Caki2 (cell line): ENCODE measurements at places on chromosomes 6 and 20.
A peak's percentile ranks its signal among the peaks of the same experiment; 100 is the strongest.

DNA sequence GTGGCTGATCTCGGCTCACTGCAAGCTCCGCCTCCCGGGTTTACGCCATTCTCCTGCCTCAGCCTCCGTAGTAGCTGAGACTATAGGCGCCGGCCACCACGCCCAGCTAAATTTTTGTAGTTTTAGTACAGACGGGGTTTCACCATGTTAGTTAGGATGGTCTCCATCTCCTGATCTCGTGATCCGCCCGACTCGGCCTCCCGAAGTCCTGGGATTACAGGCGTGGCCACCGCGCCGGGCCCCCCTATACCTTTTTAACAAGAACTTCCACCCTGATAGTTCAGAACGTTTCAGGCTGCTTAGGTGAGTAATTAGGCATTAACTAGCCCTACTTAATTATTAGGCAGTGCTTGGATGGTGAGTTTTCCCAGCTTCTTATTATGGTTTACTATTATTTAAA is 552.5 kb downstream of the BCKDHB start:
- DNase-seq = no peak

DNA sequence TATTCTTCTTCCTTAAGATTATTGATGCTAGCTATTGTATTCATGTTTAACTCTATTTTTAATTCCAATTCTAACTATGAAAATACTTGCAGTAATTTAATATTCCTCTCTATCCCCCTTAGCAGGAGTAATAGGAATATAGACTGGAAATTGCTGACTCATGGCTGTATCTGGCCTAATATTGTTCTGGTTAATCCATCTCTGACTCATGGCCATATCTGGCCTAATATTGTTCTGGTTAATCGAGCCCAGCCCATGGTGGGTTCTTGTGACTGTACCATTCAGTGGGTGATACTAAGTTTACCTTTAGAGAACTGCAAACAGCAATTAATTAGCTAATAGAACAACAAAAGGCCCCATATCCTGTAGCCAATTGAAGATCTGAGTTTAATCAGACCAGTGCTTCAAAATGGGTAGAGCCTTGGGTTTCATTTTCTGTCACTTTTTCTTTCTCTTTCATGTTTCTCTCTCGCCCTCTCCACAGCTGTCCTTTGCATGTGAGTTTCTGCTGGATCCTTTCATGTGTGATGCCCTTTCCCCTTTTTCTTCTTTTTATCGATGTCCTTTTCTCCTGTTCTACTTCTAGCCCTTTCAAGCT is 50.6 kb downstream of the SLC22A3 start:
- DNase-seq = no peak

DNA sequence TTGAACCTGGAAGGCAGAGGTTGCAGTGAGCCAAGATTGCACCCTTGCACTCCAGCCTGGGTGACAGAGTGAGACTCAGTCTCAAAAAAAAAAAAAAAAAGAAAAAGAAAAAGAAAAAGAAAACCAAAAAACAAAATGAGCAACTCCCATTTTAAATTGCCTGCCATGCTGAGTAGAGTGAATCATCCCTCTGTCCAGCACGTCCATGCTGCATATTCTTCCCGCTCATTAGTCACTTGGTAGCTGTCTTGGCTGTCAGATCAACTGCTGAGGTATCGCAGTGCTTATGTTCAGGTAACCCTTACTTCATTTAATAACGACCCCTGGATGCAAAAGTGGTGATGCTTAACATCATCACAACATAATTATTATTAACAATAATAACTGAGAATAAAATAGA is 72.6 kb upstream of the RNF24 start:
- DNase-seq = no peak

GRCh38 chr20:40134176-40134575 is 554.9 kb downstream of the MAFB start:
- DNase-seq = no peak

DNA sequence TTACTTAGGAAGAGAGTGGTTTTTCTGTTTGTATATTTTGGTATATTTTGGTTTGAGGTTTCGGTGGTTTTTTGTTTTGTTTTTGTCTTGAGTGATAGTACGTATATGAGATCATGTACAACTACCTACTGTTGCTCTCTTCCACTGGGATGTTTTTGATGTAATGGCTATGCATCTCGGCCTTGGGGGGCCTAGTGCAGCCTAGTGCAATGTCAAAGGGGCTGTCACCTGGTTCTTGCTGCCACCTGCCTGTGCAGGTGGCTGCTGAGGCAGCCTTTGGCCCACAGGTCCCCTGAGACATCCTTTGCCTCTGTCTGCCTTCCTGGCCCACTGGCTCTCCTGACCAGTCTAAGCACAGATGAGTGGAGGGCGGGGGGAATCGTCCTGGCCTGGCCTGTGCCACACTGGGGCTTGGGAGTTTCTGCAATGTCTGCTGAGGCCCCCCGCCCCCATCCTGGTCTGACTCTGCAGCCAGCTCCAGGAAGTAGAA is 546.6 kb downstream of the CD83 start:
- no peak for DNase-seq

GRCh38 chr6:140275725-140276124 is 901.3 kb upstream of the CITED2 start:
- no peak for DNase-seq

- no peak for DNase-seq
Observed at GRCh38 chr6:29793796-29794195, 33.8 kb upstream of the HLA-G start.

GRCh38 chr6:167956491-167956890 is 41.0 kb upstream of the KIF25 start:
- DNase-seq = no peak

- DNase-seq = no peak
Observed at GRCh38 chr6:31557443-31558317, 10.3 kb downstream of the NFKBIL1 start.

- DNase-seq = no peak
Observed at GRCh38 chr6:134254118-134254517, 63.8 kb downstream of the SGK1 start.

GRCh38 chr6:159646116-159646515 is 46.9 kb downstream of the SOD2 start:
- DNase-seq = no peak

DNA sequence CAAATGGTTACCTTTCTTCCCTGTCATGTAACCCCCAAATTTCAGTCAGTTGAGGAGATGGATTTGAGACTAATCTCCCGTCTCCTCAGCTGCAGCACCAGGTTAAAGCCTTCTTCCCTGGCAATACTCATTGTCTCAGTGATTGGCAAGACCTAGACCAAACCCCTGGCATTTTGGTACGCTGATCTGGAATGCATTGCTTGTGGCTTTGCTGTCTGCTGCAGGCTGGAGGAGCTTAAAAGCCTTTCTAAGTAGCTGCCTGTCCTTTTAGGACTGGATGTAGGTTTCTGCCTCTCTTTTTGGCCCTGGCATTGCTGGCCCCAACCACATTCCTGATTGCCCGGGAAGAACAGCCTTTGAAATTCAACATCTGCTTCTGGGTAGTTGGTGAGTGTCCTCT is 729.6 kb upstream of the GJE1 start:
- DNase-seq = no peak

- DNase-seq = no peak
Observed at GRCh38 chr6:142940487-142940886, 4.5 kb downstream of the HIVEP2 start.

- no peak for DNase-seq
Observed at GRCh38 chr6:149061930-149062329, 255.6 kb upstream of the TAB2 start.

- DNase-seq = no peak
Observed at GRCh38 chr6:72721346-72721745, 99.5 kb downstream of the KCNQ5 start.

DNA sequence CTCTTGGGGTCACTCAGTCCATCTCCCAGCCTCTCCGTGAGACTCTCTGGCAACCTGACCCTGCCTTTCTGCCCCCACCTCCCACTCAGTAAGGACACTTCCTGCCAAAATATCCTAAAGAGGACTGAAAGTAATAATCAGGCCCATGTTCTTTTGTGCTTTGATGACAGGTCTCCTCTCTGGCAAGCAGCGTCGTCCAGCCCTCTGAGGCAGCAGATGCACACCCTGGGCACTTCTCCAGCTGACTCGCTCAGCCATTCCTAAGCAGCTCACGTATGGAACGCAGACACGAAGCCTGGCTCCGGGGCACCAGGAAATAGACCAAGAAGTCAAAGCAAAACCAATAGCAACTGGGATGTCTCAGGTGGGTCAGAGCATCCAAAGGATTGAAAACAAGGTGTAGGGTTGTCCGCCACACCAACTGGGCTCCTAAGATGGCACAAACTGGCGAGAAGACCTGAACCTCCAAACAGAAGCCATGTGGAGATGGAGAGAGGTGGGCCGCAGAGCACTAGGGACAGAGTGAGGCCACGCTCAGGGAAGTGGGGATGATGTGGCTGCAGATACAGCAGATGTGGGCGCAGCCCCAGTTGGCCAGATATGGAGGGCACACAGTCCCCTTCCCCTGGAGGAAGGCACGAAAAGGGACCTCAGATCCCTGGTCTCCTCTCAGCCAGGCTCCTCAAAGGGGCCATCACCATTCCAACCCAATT is 99.3 kb downstream of the PRND start:
- DNase-seq = peak; percentile 74

- no peak for DNase-seq
Observed at GRCh38 chr6:17729223-17730077, 22.7 kb upstream of the NUP153 start.

DNA sequence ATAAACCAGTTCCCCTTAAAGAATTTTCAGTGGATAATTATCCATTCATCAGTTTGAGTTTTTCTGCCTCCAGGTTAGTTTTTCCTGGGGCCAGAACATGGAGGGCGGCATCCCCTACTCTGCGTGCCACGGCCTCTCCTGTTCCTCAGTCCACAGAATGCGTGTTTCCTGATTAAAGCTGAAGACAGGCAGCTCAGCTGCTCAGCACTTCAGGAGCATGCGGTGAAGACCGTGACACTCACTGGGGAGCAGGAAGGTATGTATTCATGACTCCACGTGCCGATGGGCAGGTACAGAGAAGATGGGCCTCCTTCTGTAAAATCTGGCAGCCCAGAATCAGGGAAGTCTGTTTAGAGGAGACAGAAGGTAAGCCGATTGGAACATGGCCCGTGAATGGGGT is 2.0 kb upstream of the THBS2 start:
- no peak for DNase-seq

DNA sequence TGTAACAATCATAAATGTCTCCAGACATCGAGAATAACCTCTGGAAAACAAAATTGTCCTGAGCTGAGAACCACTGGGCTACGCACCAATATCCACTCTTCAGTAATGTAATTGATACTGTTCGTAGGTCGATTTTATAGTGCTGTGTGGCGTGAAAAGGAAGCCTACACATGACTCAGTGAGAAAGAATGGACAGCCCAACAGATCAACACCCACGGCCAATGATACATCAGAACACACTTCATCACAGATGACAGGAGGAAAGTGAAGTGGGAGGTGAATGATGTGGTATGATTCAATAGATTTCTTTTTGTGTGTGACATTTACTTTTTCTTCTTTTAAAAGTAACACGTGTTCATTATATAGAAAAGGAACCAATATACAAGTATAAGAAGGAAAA is 93.5 kb downstream of the RPS12 start:
- no peak for DNase-seq

- DNase-seq = peak; percentile 47
Observed at GRCh38 chr20:37377346-37378081, 31.6 kb downstream of the SRC start.

- DNase-seq = no peak
Observed at GRCh38 chr6:128276311-128276710, 244.1 kb downstream of the PTPRK start.
